ENCODE measurements at places on chromosomes 12 and 14.

- no peak for DNase-seq
These were observed 8.2 kb upstream of the ADSS1 start for GRCh38 chr14:104715871-104716270.

- DNase-seq: no peak
These were observed 1005.5 kb downstream of the NRXN3 start for GRCh38 chr14:79175671-79176070.

DNA sequence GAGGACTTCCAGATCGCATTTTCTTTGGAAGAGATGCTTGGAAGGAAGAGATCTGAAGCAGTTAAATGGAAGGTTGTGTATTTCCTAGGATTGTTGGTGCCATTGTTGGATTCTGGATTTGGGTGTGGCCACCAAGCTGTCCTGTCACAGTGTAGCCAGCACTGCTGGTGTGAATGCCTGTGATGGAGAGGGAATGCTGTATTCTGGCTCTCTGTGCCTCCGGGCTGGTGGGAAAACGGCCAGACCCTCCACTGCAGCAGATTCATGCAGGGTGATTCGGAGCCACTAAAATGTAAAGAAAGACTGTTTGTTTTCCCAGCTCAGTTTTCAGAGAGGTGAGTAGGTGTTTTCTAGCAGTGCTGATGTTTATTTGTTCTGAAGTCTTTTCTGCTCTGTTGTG lies 30.7 kb upstream of the MANSC4 start:
- no peak for DNase-seq

- no peak for DNase-seq
These were observed 15.5 kb upstream of the CHGA start for GRCh38 chr14:92907316-92907911.

DNA sequence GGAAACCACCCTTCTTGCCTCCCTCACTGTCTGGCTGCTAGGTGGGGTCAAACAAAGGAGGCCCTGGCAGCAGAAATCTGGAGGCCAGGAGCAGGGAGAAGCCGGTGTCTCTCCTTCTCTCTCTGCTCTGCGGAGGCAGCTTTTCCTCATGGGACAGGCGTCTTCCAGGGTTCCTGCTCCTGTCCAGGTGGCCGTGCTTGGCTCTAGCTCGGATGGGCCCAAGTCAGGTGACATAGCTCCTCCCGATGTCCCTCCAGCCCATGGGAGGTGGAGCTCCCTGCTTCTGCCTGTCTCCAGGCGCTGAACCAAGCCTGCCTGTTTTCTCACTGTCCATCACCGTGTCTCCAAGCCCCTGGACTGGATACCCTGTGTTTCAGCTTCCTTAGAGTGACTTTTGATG lies 30.5 kb upstream of the FZD10 start:
- no peak for DNase-seq

- no peak for DNase-seq
These were observed 139.5 kb upstream of the OTX2 start for GRCh38 chr14:56949828-56950227.

- DNase-seq: no peak
These were observed 1936.8 kb upstream of the SEL1L start for GRCh38 chr14:83470466-83470865.

GRCh38 chr12:123050331-123050831 lies 69.9 kb downstream of the ARL6IP4 start:
- DNase-seq: no peak

DNA sequence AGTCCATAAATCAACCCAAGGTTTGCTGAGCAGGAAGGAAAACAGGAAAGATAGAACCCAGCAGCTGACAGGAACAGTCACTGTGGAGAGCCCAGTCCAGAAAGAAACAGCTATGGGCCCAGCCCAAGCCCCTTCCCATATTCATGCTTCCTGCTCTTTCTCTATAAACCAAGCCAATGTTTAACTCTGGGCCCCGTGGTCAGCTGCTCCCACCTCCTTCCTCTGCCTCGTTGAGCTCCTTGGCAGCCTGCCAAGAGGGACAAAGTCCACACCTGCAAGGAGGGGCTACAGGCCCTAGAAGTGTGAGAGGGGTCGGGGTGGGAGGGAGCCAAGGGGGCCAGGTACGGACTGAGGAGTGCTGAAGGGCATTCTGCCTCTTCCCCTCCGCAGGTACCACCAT lies 10.0 kb downstream of the SLC6A13 start:
- DNase-seq: no peak

GRCh38 chr12:51009056-51009440 lies 17.1 kb downstream of the SLC11A2 start:
- DNase-seq: no peak

GRCh38 chr12:31895449-31896150 lies 63.6 kb upstream of the RESF1 start:
- DNase-seq: no peak

GRCh38 chr12:19891936-19892591 lies 452.8 kb downstream of the AEBP2 start:
- no peak for DNase-seq

DNA sequence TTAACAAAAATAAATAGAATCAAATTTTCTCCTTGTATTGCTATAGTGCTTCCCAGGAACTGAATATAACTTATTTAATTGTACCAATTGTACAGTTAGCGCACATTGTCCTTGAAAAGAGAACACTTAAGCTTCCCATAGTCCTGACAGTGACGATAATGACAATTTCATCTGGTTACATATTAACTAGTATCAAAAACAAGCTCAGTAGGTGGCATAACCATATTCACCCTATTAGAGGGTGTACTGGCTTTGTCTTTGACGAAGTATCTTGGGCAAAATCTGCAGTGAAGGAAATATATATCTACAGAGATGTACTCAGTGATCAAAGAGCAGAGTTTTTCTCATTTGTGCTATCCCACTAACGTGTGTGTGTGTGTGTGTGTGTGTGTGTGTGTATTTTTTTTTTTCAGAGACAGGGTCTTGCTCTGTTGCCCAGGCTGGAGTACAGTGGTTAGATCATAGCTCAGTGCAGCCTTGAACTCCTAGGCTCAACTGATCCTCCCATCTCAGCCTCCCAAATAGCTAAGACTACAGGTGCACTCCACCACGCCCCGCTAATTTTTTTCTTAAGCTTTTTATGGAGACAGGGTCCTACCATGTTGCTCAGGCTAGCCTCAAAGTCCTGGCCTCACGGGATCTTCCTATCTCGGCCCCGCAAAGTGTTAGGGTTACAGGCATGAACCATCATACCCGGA lies 4.9 kb upstream of the A2M start:
- no peak for DNase-seq

- DNase-seq: no peak
These were observed 8.7 kb downstream of the EMG1 start for GRCh38 chr12:6979453-6979852.

GRCh38 chr12:57488402-57489156 lies 711 bp downstream of the MARS1 start:
- no peak for DNase-seq

- DNase-seq: peak; percentile 92
These were observed 6.4 kb upstream of the ZNF385A start for GRCh38 chr12:54390668-54391551.

GRCh38 chr14:106845286-106846087 lies 1319.1 kb downstream of the TMEM121 start:
- DNase-seq: peak; percentile 55

- DNase-seq: no peak
These were observed 83.1 kb upstream of the PAWR start for GRCh38 chr12:79773896-79774295.
